Stimulated activated CD4-positive, alpha-beta T cell treated with anti-CD3 and anti-CD28 coated beads, Interleukin-2, amount 100 ng/mL, for 48 hours (primary cell): ENCODE measurements at places on chromosomes 16 and 17.

GRCh38 chr17:31834448-31834847 is 24.6 kb downstream of the COPRS start:
- no peak for DNase-seq

GRCh38 chr16:20853143-20853542 is 46.8 kb downstream of the REXO5 start:
- no peak for DNase-seq

- DNase-seq = no peak
These were observed 32.8 kb downstream of the ARSG start for GRCh38 chr17:68324114-68324513.

DNA sequence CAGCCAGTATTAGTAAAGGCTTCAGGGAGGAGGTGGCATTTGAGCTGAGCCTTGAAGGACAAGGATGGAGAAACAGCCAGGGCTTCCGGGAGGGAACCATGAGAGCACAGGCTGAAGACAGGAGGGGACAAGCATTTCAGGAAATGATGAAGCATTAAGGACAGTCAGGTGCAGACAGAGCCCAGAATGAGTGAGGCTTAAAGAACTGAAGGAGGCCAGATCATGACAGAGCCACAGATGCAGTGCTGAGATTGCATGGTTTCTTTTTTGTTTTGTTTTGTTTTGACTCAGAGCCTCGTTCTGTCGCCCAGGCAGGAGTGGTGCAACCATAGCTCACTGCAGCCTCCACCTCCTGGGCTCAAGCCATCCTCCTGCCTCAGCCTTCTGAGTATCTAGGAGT is 211.5 kb downstream of the SOX9 start:
- DNase-seq = no peak

GRCh38 chr17:47729476-47729875 is 3.6 kb upstream of the TBX21 start:
- DNase-seq = no peak

- no peak for DNase-seq
These were observed 274.0 kb downstream of the PHKB start for GRCh38 chr16:47734987-47735594.
